Left lung (tissue), 14 donors: ENCODE measurements at places on chromosomes 6 and 20. TPM values are rescaled to one million over a fixed set of nuclear protein-coding genes. Genes with fewer than 3 reads are reported as not detected.

Gene BANF2
- not detected for total RNA-seq

DNA sequence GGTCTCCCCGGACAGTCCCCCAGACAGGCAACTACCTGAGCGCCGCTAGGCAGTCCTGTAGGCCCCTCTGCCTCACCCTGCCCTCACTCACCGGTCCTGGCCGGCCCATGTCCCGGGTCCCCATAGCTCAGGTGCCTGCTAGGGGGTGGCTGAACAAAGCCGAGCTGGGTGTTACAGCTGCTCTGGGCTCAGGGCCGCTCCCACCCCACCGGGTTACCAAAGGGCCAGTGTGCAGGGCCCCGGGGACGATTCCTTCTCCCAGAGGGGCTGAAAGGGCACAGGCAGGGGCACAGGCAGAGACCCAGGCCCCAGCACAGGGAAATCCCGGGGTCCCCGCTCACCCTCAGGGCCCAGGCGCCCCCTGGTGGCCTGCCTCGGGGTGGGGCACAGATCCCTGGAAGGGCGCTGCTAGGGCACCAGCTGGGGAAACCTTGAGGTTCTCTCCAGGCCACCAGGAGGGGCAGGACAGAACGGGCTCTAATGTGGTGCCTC, 118.4 kb downstream of the GRM4 start:
- no peak for DNase-seq

DNA sequence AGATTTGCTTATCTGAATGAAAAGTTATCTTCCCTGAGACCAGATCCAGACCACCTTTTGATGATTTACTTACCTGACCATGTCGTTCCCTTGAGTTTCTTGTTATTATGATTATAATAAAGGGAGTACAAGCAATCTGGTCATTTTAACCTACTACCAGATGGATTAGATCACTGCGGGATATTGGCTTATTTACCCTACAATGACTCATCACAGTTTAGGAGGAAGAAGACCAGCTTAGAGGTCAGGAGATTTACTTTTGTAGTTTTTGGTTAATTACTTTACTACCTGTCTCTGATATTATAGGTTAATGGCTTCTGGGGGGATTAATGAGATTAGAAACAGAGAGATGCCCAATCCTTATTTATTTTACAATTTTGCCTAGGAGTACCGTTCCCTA, 10.7 kb downstream of the PKIB start:
- DNase-seq = no peak

DNA sequence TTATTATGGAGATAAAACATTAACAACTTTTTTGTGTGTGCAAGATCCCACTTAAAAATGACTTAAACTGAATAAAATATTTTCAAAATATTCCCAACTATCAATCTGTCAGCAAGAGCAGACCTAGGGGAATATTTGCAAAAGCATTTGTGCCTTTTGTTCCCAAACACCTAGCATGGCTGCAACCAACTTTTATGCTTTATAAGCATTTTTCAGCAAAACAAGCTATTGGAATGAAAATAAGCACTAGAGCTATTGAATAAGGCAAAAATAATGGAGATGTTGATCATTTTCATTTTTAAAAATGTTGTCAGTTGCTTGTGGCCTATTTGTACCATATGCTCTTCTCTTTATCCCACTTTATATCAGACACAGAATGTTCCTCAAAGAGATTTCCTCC, 28.2 kb upstream of the CEP162 start:
- DNase-seq = no peak

DNA sequence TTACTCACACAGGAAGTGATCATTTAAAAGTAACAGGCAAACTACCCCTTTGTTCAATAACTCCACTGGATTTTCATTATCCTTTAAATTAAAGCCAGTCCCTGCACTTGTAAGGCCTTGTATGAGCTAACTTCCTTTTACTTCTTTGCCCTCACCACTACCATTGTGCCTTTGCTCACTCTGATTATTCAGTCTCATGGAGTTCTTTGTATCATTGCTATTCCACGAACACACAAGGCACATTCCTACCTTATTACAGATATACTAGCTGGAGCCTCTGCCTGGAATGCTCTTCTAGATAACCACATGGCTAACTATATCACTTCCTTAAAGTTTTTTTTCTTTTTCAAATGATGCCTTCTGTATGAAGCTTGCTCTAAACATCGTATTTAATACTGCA, 748.6 kb upstream of the HS3ST5 start:
- DNase-seq = no peak

DNA sequence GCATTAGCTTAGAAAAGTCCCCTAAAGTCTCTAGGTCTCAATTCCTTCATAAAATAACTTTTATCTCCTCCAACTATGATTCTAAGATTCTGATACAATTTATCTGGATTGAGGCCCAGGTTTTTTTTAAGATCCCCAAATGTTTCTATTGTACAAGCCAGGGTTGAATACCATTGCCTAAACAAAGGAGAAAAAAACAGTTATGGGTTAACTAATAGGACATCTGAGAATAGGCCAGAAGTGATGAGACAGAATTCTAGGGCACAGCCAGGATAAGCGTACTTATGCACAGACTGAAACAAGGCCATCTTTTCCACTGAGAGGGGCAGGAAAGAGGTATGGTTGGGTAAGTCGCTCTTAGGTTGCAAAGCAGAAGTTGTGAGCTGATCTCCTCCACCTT, 26.4 kb downstream of the EPB41L2 start:
- no peak for DNase-seq

DNA sequence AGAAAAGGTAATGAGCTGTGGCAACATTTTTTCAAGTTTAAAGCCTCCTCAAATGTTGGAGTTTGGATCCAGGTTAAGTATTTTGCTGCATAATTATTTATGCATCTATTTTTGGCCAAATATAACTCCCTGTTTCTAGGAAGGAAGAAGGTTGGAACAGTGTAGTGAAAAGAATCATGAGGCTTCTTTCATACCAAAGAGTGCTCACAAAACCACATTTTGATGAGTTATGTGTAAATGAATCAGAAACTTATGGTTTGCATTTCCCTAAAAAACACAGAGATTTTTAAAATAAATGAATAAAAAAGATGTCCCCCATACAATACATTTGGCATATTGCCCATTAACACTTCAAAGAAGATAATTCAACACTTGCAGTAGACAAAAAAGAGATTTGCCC, 246.9 kb upstream of the PRDM1 start:
- no peak for DNase-seq

GRCh38 chr6:19864285-19864684, 27.1 kb downstream of the ID4 start:
- DNase-seq = no peak

GRCh38 chr6:157322792-157323254, 496 bp downstream of the TMEM242 start:
- no peak for DNase-seq

Gene PSORS1C2
- not detected for total RNA-seq

DNA sequence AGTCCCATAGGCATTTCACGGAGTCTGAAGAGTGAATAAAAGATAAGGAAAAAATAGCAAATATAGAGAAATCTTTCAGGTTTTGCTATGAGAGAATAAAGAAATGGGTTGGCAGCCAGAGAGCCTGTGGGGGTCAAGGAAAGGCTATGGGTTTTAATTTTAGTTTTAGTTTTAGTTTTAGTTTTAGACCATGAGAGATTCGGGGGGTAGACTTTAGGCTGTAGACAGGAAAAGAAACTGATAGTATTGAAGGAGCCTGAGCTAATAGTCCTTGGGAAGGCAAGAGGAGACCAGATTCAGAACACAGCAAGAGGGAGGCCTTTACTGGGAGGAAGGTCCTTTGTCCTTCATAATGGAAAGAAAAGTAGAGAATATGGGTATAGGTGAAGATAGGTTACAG, 19.3 kb downstream of the DOP1A start:
- no peak for DNase-seq

Gene MAP7
- total RNA-seq = 22.0 TPM

DNA sequence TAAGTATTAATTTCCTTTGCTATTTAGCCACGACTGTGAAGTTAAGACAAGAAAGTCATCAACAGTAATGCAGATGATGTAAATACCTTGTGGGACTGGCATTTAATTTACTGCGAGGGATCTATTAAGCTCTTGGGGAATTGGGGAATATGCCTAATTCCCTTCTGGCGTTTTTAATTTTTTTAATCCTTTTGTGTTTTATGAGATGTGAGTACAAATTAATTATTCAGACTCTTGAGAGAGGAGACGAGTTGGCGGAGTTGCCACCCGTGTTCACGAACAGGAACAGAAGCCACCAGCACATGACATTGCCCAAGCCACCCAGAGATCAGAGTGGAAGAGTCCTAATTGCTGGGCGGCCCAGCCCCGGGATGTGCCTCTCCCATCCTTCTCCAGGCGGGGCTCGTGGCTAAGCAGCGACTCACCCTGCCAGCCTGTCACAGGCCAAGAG, 533 bp upstream of the CRYBG1 start:
- no peak for DNase-seq

DNA sequence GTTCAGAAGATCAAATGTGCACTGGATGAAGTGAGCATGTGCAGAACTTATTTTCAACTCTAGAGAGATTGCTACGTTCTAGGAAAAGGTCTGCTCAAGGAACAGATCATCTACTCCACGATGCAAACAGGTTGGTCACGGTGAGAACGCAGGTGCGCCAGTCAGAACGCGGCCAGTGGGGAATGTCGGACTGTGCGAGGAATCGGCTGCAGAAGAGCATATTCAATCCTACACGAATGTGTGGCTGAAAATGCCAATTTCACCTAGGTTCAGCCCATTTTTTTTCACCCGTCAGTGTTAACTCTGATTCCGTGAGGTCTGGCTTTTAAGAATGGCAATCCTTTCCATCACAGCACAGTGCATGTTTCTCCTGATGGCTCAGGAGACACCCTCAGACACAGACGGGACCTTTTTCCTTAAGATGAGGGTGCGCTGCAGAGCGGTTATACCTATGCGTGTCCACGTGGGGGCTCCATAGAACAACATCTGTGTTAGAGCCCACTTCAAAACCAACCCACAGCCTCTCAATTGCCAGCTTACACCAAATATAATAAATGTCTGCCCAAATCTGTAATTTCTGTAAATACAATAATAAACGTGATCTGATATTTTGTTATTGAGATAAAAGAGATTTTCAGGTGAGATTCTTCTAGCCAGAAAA, 250.4 kb downstream of the FOXA2 start:
- peak; percentile 35 for DNase-seq

DNA sequence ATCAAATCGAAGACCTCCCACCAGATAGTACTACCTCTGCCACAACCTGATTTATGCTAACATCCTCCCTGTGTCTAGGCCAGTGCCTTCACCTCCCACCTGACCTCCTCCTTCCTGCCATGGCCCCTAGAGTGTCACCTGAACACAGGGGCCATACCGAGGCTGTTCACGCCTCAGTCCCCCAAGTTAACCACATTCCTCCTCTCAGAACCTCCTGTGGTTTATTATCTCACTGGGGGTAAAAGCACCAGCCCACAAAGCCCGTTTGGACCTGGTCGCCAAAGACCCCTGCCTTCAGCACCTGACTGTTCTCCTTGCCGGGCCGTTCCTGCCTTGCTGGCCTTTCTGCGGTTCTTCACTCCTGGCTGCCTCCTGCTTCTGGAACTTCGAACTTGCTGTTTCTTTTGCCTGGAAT, 13.7 kb downstream of the MAS1 start:
- DNase-seq = no peak

- no peak for DNase-seq
Measured at GRCh38 chr6:145372671-145373151, 362.6 kb downstream of the EPM2A start.

DNA sequence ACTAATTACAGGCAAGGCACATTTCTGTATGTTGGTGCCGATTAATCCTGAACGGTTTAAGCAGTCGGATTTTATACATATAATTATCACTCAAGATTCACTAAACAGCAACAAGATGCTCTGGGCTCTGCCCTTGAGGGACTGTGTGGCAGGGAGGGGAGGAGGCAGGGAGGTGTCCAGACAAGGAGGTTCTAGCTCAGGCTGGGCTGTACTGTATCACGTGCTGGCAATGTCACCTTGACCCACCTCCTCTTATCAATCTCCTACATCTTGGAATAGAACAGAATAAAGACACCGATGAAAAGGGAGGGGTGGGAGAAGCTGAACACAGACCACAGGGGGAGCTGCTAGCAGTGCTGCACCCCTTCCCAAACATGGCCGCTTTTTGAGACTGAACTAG, 65.7 kb downstream of the LRFN2 start:
- DNase-seq = no peak

DNA sequence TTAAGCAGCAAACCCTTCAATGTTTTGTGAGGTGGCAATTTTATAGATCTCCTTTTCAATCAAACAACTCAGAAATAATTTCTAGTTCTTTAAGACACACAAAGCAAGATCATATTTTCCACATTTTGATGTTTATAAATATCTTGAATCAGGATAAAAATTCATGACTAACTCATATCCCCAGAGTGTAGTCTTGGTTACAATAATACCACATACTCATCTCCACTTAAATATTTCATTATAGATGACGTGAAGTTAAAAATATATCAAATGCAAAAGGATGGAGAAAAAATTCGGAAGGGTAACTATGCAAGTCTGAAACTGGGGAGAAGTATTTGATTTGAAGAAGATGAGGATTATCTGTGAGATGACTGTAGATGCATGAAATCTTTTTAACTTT, 59.8 kb upstream of the HIVEP1 start:
- DNase-seq = no peak

GRCh38 chr20:25256226-25256859, 8.5 kb downstream of the PYGB start:
- no peak for DNase-seq

DNA sequence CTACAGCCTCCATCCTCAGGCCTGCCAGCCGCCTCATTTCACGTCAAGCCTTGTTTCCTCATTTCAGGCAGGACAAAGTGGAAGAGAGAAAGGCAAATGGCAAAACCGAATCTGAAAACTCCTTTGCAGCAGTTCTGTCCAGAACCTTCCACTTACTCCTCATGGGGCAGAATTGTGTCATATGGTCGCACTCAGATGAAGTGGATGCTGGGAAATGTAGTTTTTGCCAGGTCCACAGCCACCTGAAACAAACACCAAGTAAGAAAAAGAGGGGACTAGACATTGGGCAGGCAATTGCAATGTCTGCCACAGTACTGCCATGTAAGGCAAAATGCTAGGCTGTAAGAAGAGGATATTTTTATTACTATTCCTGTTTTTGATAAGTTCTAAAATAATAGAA, 44.9 kb downstream of the ISM1 start:
- no peak for DNase-seq

Gene CNKSR3
- total RNA-seq = 13.4 TPM

Gene CPXM1
- 25.8 TPM for total RNA-seq

GRCh38 chr6:106912091-106912490, 62.4 kb downstream of the CD24 start:
- DNase-seq = no peak
